Right ventricle myocardium inferior (tissue), 1 donor: ENCODE measurements at places on chromosomes 5 and 9.

- DNase-seq = no peak
These were observed 69.7 kb downstream of the LIX1 start for GRCh38 chr5:97072696-97073095.

GRCh38 chr9:92714016-92714415, 44.1 kb upstream of the IPPK start:
- no peak for DNase-seq

DNA sequence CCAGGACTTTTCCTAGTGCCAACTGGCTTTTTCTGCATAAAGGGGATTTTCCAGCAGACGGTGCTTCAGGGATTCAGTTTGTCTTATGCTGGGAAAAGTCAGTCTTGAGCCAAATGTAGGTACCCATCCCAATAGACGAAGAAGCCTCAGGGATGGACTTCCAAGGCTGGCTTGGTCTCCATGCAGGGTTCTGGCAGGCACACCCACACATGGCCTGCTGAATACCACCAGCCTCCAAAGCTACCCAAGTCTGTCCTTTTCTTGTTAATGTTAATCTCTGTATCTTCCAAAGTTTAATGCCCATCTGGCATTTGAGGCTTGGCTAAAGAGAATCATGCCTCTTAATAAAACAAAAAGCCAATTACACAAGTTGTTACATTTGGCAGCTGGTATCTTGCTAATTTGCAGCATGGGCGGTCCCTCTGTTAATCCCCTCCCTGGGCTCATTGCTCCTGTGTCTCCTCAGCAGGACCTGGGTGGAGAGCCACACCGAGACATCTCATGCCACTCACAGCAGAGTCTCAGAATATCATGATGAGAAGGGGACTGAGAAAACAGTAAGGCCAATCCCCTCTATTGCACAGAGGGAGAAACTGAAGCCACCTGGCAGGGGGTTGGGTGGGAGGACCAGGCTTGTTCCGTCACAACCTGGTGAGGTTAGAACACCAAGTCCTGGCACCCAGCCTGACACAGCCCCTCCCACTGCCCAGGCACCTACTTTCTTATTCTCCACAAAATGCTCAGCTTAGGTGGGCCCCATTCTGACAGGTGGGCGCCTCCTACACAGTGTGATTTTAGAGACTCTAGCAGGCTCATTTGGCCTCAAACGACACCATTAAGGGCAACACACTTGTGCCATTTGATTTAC, 243.2 kb downstream of the FSTL4 start:
- DNase-seq = no peak

DNA sequence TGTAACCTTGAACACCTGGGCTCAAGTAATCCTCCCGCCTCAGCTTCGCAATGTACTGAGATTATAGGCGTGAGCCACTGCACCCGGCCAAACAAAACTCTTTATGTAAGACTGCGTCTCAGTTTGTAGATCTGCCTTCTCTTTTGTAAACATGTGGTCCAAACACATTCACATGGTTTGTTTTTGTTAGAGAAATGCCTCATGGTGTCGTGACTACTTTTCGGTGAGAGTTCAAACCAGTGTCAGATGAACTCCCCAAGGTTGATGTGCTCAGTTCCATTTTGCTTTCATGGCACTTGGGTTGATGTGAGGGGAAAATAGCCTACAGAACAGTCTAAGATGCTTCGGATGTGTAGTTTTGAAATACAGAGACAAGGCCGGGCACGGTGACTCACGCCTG, 231.6 kb downstream of the GOLPH3 start:
- no peak for DNase-seq

- no peak for DNase-seq
These were observed 13.5 kb downstream of the ISL1 start for GRCh38 chr5:51396797-51397196.

DNA sequence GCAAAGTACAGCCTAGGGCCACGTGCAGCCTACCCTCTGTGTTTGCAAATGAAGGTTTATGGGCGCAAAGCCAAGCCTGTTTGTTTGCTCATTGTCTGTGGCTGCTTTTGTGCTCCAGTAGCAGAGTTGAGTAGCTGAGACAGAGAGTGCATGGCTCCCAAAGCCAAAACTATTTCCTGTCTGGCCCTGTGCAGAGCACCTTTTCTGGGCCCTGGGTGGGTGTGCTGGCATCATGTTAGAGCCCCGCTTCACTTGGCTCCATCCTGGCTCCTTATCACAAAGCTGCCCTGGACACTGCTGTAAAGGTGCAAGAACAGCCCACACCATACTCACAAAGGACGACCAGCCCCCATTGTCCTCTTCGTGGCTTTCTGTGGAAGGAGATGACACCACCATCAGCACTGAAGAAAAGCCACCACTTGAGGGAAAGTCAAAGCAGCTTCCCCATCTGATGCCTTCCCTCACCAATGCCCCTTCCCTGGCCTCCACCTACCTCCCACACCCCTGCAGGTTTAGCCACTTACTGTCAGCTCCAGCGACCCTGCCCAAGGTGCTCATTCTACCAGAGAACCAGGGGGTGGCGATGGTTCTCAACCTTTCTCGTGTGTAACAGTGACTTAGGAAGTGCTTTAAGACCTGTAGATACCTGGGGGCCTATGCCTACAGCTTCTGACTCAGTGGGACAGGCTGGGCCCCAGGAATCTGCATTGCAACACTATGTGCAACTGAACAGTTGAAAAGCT, 23.4 kb downstream of the LCP2 start:
- no peak for DNase-seq

DNA sequence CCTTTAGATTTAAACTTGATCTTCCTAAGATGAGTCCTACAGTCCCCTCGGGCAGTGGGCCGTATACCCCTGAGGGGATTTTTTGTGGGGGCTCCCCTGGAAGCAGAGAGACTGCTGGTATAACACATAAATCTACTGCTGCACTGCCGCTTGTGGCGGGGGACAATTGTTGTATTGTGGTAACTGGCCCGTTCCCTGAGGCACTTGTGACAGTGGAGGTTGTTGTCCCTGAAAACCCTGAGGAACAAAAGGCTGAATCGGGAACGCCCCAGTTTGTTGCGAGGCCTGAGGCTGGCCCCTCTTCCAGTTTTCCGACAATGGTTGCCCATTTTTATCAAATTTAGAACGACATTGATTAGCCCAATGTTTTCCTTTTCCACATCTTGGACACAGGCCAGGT, 4.7 kb upstream of the TMEM141 start:
- DNase-seq = no peak

GRCh38 chr5:90047113-90047512, 362.4 kb downstream of the CETN3 start:
- DNase-seq = no peak

DNA sequence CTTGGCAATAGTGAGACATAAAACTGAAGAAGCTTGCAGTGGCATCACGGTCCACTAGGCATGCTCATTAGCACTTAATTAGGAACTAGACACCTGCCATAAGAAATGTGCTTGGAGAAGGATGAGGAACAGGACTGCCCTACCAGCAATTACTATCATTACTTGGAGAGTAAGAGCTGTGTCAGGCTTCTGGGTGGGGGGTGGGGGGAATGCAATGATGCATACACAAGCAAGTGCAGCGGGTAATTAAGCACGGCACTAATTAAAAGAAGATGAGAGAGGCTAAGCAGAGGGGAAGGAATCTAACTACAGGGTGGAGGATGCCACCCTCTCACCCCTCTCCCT, 53.1 kb downstream of the TLE1 start:
- no peak for DNase-seq

DNA sequence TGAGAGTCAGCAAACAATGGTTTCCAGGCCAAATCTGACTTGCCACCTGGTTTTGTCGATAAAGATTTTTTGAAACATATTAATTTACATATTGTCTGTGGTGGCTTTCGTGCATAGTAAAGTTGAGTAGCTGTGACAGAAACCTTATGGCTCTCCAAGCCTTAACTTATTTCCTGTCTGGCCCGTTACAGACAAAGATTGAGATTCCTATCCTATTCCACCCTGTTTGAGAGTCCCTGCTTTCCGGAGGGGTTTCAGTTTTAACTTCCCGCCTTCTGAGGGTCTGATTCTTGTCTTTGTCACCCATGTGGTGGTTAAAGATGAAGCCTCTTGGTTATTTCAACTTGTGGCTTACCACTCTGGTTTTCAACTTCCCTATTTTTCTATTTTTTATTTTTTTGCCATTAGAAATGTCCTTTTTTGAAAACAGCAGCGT, 11.4 kb downstream of the OTULIN start:
- DNase-seq = no peak

- no peak for DNase-seq
These were observed 17.5 kb upstream of the SPRY4 start for GRCh38 chr5:142342128-142342981.

DNA sequence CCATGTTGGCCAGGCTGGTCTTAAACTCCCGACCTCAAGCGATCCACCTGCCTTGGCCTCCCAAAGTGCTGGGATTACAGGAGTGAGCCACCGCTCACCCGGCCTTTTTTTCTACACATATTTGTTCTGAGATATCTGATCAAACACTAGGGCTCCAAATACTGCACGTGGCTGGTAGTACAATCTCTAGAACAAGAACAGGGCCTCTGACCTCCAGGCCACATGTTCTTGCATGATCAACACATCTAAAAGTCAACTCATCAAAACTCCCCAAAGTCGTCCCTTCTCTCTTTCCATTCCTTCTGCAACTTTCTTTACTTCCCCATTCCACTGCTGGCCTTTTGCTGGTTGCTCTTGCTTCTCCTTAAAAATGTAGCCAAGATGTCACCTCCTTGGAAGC, 113.3 kb upstream of the LHFPL2 start:
- no peak for DNase-seq

DNA sequence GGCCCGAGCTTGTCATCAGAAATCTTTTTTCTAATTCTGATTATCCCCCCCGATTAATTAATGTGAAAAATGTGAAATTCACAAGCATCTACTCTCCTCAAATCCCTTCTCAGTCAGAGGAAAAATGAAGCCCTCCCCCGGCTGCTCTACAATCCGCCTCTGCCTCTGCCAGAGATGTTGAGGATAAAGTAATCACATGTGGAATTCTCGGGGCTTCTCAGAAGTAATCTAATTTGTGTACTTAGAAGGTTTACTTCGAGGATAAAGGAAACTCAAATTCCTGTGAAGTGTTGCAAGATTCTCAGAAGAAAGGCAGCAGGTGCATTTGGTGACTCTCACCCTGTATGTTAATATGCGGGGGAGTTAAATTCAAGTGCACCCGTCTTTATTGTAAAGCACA, 726.1 kb upstream of the ADAMTS16 start:
- DNase-seq = no peak

- DNase-seq = no peak
These were observed 199.3 kb upstream of the ANKH start for GRCh38 chr5:15070907-15071306.

GRCh38 chr9:114053246-114054005, 24.7 kb downstream of the AMBP start:
- DNase-seq = no peak

- no peak for DNase-seq
These were observed 6.5 kb upstream of the NEK6 start for GRCh38 chr9:124251204-124251603.

GRCh38 chr5:125452991-125453390, 706.6 kb upstream of the ZNF608 start:
- no peak for DNase-seq

DNA sequence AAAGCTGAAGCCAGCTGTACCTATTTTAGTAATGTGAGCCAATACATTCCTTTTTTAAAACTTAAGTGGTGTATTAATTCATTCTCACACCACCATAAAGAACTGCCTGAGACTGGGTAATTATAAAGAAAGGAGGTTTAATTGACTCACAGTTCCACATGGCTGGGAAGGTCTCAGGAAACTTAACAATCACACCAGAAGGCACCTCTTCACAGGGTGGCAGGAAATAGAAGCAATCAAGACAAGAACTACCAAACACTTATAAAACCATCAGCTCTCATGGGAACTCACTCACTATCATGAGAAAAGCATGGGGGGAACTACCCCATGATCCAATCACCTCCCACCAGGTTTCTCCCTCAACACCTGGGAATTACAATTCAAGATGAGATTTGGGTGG, 21.0 kb downstream of the ESM1 start:
- no peak for DNase-seq

DNA sequence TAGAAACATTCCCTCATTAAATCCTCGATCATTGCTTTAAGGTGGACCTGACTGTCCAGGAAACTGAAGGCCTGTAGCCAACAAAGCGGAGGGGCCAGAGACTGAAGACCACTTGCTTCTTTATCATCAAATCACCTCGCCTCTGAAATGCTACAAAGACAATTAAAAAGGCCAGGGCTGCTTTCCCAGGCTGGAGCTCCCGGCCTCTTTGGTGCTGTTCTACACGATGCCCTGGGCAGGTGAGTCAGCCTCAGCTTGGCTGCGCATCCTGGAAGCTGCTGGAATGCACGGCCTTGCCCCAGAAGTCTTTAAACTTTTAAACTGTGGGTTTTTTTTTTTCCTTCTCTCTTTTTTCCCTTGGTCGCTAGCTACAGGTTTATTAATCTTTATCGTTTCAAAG, 46.5 kb downstream of the SH3PXD2B start:
- DNase-seq = no peak

GRCh38 chr5:109961751-109962150, 272.0 kb downstream of the MAN2A1 start:
- DNase-seq = no peak

DNA sequence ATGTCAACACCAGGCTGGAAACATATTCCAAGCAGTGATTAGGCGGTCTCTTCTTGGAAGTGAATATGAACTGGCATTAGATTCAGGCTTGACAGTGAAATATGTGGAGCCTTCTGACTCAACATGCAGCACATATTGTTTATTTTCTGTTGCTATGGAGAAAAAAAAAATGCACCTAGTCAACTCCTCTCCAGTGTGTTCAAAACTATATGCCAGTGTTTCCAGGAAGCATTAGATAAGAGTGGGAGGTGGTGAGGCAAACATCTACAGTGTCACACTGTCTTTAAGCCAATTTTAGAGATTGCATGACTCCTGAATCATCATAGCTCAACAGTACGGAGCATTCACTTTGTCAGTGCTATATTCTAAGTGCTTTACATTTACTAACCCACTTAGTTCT, 117.9 kb downstream of the HCN1 start:
- no peak for DNase-seq

- peak; percentile 82 for DNase-seq
These were observed 589 bp downstream of the RIC1 start for GRCh38 chr9:5629312-5630080.
